Stimulated activated CD8-positive, alpha-beta memory T cell treated with anti-CD3 and anti-CD28 coated beads, Interleukin-2, amount 100 ng/mL, for 1 hour (primary cell): ENCODE measurements at places on chromosomes 13 and 19.

DNA sequence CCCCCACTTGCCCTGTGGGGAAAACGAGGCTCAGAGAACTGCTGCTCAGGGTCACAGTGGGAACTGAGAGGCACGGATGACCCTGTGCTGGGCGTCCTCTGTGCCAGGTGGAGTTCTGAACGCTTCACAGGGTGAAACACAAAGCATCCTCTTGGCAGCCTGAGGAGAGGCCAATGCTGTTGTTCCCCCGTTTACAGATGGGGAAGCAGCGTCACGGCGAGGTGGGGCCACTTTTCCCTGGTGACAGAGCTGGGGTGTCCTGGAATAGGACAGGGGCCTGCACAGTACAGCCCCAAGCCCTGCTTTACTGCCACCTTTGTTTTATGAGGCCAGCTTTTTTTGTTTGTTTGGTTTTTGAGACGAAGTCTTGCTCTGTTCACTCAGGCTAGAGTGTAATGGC is 22.1 kb downstream of the DHX34 start:
- no peak for DNase-seq

- no peak for DNase-seq
Observed at GRCh38 chr13:63048653-63049052, 1633.0 kb upstream of the PCDH20 start.

DNA sequence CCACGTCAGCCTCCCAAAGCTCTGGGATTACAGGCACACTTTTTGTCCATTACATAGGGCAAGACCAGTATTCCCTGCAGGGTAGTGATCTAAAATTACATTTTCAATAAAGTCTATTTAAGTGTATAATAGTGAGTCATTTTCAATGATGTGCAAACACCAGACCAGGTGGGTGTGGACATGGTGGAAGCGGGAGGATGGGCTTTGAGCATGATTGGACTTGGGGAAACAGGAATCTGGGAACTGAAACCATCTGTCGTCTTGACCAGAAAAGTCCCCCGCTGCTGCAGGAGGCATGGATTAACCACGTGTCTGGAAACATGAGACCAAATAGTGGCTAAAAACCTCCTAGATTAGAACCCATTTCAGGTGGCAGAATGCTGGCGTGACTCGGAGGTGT is 4.9 kb downstream of the FXYD3 start:
- no peak for DNase-seq

DNA sequence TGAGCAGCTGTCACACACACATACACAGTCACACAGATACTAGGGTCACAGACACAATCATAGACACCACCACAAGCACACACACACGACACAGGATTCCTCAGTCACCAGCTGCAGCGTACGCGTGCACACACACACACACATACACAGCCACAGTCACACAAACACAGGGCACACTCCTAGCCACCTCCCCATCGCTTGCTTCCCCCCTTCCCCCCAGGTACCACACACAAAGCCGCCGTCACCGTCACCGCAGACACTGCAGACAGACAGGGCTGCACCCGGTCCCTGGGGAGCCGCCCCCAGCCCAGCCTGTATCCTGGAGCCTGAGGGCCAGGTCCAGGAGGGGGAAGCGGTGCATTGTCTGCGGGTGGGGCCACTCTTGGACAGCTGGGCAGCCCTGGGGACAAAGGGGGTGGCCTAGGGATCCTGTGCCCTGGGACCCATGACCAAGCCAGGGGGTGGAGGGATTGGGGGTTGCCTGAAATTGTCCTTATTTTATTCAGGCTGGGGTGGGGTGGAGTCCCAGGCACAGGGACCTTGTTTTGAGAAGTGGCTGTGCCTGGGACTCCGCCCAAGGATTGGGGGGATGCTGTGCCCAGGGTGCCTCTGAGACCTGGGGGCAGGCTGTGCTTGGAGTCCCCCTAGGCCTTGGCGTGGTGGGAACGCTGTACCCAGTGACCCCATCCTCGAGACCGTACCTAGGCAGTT is 957 bp downstream of the NUMBL start:
- DNase-seq = no peak

- no peak for DNase-seq
Observed at GRCh38 chr13:42681326-42682100, 99.9 kb upstream of the FAM216B start.

- no peak for DNase-seq
Observed at GRCh38 chr13:109567315-109567714, 219.1 kb downstream of the IRS2 start.

DNA sequence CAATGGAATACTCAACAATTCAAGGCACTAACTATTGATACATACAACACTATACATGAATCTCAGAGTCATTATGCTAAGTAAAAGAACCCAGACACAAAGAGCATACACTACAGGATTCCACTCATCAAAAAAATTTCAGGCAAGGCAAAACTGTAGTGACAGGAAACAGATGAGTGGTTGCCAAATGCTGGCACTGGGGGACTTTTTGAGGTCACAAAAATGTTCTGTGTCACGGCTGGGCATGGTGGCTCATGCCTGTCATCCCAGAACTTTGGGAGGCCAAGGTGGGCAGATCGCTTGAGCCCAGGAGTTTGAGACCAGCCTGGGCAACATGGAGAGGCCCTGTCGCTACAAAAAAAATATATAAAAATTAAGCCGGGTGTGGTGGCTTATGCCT is 129.4 kb downstream of the KL start:
- DNase-seq = no peak

- no peak for DNase-seq
Observed at GRCh38 chr13:73879346-73880015, 254.7 kb downstream of the KLF12 start.

DNA sequence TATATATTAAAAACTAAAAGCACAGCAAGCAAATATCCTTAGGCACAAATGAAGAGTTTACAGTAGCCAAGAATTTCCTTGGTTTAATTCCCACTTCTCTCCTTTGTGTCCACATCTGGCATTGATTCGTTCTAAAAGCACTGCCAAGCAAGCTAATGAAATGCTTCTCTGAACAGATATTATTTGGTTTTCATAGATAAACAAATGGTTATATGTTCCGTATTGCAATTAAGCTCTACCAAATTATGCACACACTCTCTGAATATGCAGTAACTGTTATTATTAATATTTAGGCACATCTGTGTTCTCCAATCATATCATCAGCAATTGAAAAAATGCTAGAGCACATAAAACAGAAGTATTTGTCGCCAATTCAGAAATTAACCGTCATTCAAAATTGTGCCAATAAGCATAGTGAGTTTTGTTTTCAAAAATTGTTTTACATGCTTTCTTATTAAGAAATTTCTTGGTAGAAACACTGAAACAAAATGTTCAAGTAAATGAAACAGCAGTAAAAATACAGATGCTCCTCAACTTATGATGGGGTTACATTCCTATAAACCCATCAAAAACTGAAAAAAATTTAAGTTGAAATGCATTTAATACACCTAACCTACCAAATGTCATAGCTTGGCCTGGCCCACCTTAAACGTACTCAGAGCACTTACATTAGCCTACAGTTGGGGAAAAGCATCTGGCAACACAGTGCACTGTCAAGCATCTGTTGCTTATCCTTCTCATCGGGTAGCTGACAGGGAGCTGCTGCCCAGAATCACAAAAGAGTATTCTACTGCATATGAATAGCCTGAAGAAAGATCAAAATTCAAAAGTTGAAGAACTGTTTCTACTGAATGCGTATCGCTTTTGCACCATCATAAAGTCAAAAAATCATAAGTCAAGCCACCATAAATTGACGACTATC is 2134.7 kb downstream of the PCDH9 start:
- DNase-seq = no peak

DNA sequence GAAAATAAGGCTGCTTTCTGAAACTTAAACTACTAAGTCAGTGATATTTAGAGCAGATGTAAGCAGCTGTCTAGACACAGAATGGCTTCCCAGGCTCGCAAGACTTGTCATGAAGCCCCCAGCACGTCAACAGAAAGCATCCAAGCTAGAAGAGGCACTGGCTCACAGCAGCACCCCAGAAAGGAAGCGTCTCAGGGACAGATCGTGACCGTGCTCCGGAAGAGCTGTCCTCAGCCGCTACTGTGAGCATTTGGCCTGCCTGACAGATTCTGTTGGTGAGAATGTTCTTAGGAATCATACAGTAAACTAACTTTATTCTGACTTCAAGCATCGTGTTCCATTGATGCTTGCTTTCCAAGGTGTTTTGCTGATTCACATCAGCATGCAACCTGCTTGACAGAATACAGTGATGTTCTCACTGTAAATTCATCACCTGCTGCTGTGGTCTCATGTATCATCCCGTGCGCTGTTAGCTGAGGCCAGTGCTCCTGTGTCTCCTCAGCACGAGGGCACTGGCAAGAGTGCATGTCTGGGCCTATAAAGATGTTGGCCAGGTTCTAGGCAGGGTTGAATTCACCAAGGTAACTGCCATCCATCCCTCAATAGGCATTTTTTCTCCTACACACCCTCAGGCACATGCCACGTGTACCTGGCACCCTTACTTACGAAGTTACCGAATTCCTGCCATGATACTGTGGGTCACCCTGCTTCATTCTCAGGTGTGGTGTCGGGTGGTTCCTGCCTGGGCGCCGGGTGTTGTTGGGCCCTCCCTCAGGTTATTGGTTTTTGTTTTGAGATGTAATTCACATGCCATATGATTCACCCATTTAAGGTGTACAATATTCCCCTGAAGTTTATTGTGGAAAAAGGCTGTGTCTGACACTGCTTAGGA is 15.9 kb downstream of the SPINT2 start:
- DNase-seq = no peak

DNA sequence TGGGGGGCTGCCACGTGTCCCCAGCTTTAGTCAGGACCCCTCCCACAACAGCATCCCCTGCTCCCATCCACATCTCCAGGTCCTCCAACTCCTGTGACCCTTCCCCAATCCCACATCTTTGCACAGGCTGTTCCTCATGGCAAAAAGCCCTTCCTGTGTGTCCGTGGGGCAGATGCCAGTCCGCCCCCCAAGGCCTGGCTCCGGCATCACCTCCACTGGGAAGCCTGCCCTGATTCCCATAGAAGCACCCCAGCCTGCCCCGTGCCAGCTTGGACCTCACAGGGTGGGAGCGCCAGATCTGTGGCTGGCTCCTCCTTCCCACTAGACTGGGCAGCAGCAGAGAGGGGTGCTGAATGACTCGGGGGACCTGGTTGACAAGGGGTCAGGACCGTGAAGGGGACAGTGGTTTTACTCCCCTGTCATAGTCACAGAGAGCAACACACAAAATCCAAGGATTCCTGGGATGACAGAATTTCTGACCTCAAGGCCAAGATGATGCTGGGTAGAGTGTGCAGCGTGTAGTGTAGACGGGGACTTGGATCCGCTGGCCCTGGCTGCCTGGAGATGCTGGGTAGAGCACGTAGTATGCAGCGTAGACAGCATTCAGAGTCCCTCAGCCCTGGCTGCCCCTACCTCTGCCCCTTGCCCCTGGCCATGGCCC is 13.3 kb downstream of the KLF2 start:
- no peak for DNase-seq

GRCh38 chr19:15404780-15405211 is 14.0 kb downstream of the AKAP8L start:
- no peak for DNase-seq

- no peak for DNase-seq
Observed at GRCh38 chr13:22103046-22104027, 432.5 kb downstream of the FGF9 start.
